ENCODE measurements at places on chromosomes 7 and 10. TPM values are rescaled to one million over a fixed set of nuclear protein-coding genes. Genes with fewer than 3 reads are reported as not detected.

- DNase-seq = no peak
Observed at GRCh38 chr7:134845461-134845860, 66.0 kb downstream of the CALD1 start.

GRCh38 chr7:56009695-56010094 lies 41.5 kb downstream of the PSPH start:
- DNase-seq = no peak

DNA sequence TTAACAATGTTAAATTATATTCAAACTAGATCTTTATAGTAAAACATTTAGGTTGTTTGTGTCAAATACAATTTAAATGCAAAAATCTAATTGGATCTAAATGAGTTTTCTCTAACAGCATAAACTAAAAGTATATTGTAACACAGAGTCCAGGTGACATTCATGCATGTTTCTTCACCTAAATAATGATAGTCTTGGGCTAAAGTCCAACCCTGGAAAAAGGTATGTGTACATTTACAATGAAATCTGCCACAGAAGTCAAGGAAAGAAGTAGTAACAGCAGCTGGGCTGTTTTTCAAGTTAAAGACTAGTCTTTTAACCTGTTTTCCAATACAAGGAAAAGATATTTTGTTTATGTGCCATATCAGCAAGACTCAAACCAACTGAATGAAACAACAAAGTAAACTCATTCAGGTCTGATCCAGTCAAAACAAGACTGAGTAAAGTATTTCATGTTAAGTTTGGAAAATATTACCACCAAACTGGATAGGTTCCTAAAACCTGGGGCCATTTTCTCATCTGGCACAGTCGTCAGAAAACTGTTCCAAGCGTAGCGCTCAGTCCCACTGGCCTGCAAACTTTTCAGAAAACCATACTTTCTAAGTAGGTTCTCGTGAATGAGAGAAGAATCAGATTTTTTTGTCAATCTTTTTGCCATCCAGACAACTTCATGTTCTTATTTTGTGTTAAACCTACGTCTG lies 349.2 kb downstream of the HGF start:
- DNase-seq = no peak

GRCh38 chr7:25430200-25430931 lies 202.1 kb upstream of the NPVF start:
- no peak for DNase-seq

DNA sequence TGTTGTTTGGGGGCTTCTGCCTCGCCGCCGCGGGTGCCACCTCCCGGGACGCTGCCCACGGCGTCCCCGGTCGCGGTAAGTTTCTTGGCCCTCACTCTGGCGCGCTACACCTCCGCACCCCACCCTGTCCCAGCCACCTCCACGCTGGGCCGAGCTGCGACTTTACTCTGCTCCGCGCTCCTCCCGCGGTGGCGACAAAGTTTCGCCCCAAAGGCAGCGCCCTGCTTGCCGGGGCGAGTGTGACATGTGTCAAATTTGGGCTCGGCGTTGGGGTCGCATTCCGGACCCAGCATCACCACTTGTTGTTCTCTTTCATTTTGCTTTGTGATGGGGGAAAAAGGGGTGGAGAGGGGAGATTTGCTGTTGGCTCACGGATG lies 167.7 kb upstream of the PPP1R3A start:
- peak; percentile 7 for DNase-seq

GRCh38 chr10:62068464-62068863 lies 167.0 kb downstream of the ARID5B start:
- no peak for DNase-seq

GRCh38 chr10:91592266-91592975 lies 40.5 kb downstream of the PPP1R3C start:
- DNase-seq = no peak

DNA sequence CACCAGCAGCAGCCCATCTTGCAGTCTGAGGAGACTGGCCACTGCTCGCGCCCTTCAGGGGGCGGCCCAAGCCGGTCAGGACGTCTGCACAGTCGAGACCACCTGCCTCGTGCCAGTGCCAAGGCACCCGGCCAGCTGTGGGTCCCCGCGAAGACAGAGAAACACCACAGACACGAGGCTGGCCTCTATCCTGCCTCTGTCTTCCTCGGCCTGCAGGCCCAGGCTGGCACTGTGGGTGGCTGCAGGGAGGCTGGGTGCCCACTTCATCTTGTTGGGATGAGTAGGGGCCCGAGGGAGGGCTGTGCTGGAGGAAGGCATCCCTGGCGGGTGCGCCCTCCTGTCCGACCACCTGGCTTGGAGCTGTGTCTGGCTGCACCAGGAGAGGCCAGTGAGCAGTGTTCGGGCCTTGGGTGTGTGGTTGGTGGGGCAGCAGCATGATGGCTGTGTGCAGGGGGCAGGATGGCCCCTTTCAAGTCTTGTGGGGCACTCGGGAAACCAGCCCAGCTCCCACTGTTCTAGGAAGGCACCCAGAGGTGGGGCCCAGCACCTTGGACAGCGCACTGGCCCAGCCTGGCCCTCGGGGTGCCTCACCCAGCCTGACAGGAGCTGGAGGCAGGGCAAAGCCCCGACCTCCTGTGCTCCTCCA lies 7.3 kb downstream of the DPYSL4 start:
- DNase-seq = no peak

PTTG1IP2 gene
- not detected for polyA plus RNA-seq

DNA sequence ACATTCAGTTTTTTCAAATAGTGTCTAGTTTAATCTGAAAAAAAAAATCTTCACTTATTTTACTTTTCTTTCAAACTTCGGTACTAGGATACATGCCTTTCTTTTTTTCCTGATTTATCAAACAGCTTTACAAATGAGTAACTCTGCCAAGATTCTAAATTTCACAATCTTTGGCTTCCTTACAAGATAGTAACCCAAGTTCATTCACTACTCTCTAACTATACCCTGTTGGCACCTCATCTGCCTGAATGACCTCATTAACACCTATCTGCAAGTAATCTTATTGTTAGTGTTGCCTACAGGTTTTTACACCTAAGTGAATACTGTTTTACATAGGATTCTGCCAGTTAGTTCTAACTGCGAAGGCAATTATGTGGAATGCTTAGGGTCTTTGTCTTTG lies 159.8 kb downstream of the FOXP2 start:
- no peak for DNase-seq

- no peak for DNase-seq
Observed at GRCh38 chr10:132463333-132464255, 66.6 kb downstream of the PWWP2B start.

GRCh38 chr7:125516194-125516593 lies 586.6 kb upstream of the POT1 start:
- no peak for DNase-seq

SLC16A12 gene
- polyA plus RNA-seq = 32.0 TPM

DNA sequence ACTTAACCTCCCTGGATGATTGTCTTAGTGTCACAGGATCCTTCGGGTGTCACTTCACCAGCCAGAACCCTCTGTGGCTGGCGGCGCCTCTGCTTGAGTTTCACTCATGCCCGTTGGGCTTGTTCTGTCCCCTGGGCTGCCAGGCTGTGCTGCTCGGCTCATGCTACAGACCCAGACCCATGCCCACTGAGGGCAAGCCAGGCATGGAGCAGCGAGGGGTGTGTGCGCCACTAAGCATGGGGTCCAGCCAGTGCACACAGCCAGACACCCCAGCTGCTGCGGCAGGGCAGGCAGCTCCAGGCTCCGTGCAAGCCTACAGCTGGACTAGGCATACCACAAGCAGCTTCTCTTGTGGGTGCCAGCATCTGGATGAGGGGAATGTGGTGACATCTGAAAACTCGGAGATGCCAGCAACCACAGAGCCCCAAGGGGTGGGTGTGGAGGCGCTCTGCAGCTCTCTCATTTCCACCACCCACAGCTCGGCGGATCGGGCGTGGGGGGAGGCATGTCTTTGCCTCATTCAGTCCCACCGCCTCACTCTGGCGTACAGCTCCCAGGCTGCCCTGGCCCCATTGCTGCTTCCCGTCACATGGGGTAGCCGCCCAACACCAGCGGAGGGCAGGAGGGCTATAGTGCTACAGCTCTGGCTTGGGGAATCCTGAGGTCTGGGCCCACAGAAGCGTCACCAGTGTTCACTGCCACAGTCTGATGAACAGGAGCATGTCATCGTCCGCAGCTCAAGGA lies 269.6 kb upstream of the LRGUK start:
- no peak for DNase-seq

GRCh38 chr10:78458983-78459638 lies 425.4 kb downstream of the RPS24 start:
- no peak for DNase-seq

DNA sequence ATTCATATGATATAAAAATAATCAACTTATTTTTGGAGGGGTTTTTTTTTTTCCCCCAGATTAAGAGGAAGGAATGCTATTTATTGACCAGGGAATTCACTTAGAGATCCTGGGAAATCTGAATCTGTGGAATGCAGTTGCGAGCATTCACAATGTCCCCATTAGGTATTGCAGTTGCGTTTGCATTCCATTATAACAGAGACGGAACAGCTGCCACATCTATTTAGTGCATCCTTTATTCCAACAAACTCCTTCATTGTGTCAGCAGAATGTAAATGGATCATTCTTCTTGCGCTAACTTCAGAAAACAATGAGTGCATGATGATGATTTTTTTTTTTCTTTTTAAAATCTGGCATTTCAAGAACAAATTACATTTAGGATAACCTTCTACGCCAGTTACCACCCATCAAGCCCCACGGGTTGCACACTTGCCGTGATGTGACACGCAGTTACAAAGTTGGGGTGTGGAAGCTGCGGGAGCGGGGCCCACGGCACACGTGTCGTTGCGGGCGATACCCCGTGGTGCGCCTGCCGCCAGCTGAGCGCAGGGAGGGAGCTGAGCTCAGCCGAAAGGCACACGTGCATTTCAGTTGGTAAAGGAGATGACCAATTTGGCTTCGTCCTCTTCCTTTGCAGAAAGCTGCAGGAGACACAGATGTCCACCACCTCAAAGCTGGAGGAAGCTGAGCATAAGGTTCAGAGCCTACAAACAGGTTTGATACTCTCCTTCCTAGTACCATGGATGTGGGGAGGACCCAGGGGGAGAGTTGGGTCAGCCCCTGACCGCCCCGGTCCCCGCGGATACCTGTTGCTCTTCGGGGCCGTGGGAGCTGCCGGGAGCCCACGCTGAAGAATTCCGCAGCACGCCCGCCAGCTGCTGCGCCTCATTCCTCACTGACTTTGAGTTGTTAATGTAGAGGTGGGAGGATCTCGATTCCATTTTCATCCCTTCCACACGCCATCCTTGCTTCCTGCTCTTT lies 175.3 kb upstream of the SH2B2 start:
- DNase-seq = peak; percentile 46

VAX1 gene
- not detected for polyA plus RNA-seq

- DNase-seq = no peak
Observed at GRCh38 chr7:36810032-36810431, 85.7 kb upstream of the AOAH start.

ATG9B gene
- polyA plus RNA-seq = 4.2 TPM

GRCh38 chr7:157080111-157080730 lies 58.5 kb upstream of the UBE3C start:
- DNase-seq = no peak

TMEM196 gene
- not detected for polyA plus RNA-seq

DNA sequence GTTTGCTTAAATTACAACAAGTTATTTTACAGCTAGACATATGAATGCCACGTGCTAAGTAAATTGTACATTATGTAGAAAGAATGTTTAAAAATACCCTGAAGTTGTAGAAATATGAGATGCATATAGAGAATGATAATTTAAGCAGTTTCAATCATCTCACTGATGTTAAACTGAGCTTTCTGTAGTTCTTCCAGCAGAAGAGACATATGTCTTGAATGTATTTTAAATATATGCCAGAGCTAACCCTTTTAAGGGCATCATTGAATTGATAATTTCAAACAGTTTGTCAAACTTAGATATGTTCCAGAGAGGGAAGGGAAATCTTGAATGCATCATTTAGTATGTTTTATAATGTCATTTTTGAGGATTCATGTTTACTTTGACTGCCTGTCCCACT lies 255.2 kb downstream of the MDFIC start:
- no peak for DNase-seq

DNA sequence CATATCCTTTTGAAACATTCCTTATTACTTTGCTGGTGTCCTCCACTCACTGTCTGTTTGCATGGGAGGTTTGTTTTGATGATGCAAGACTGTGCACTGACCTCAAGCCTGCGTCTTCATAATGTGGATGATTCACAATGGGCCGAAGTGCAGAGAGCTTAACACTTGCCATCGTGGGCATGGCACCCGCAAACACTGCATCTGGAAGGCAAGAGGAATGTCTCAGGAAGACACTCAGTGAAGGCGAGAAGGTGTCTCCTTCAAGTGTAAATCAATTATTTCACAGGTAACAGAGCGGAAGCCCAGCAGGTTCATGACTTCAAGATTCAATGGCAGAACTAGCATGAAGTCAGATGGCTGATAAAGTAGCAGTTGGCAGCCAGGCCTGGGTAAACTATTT lies 98.1 kb downstream of the DPY19L1 start:
- no peak for DNase-seq

GRCh38 chr10:44358080-44358771 lies 26.7 kb downstream of the CXCL12 start:
- no peak for DNase-seq

COL13A1 gene
- 23.4 TPM for polyA plus RNA-seq

OPALIN gene
- polyA plus RNA-seq = not detected

DNA sequence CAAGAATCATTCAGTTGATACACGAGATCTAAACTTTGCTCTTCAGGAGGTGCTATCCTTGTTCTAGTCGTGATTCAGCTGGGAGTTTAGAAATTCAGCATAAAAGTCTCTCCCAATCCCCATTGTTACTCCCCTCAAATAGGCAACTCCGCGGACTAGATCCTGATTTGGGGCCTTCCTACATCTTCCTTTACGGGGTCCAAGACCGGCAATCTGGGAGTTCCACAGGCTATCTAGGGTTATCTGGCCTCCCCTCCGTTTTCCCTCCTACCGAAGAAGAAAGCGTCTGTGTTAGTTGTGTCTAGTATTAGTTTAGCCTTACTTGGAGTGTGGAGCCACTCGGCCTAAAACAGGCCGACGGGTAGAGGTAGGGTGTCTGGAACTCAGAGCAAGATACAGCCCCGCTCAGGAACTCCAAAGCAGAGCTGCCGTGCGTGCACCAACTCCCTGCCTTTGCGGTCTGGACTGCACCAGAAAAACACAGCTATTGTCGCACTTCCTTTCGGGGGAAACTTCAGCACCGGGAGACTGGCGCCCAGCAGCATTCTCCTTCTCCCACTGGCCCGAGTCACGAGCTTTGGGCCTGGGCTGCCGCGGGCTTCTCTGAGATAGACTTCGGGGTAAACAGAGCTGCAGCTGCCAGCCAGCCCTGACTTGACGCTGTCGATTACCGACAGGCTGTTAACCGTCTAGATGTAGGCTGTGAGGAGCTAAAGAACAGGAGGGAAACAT lies 1.5 kb upstream of the DLX5 start:
- no peak for DNase-seq

- DNase-seq = no peak
Observed at GRCh38 chr7:39592586-39592985, 26.4 kb downstream of the YAE1 start.

FOXI2 gene
- polyA plus RNA-seq = 2.2 TPM

DNA sequence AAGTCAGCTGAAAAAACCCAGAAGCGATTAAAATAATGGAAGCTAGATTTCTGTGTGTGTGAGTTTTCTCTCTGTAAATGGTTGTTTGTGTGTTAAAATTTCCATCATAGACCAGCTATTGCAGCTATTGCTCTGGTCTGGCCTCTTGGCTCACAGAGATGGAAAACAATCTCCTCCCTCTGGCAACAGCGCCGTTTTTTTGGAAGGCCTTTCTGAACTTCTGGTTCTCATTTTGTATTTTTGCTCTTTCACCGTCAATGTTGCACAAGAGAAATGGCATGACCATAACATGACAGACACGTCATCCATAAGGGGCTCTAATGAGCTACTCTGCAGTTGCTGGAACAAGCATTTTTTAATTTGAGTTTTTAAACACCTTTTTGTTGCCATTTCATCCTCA lies 91.0 kb downstream of the CUBN start:
- DNase-seq = no peak

CPN1 gene
- 3.2 TPM for polyA plus RNA-seq
